Bronchial smooth muscle cell (primary cell): ENCODE measurements at places on chromosomes 16 and 17. TPM values are rescaled to one million over a fixed set of nuclear protein-coding genes. Genes with fewer than 3 reads are reported as not detected.

Gene PPP1R27
- total RNA-seq = not detected in 2 replicates

Gene TOP2A
- total RNA-seq = 1.7 and 14.8 TPM in 2 replicates

Gene NFATC2IP
- 8.8 and 12.9 TPM in 2 replicates for total RNA-seq

Gene OR1F1
- total RNA-seq = not detected in 2 replicates

Gene SLC6A2
- not detected in 2 replicates for total RNA-seq

Gene CES5A
- total RNA-seq = not detected in 2 replicates

Gene DPEP2
- total RNA-seq = not detected in 2 replicates

Gene NLRC3
- under 0.01 TPM in 2 replicates for total RNA-seq

Gene RAMP2
- total RNA-seq = 0.17 TPM in 1 of 2 replicates, not detected in the other

Gene PLK1
- total RNA-seq = 2.4 and 3.5 TPM in 2 replicates

Gene BHLHA9
- total RNA-seq = not detected in 2 replicates

Gene KRT25
- total RNA-seq = not detected in 2 replicates

Gene CORO1A
- total RNA-seq = 0.60 and 0.79 TPM in 2 replicates

Gene KRT32
- 0.16 TPM in 1 of 2 replicates, not detected in the other for total RNA-seq

Gene MT1G
- total RNA-seq = not detected in 2 replicates

Gene HES7
- total RNA-seq = not detected in 2 replicates
